ENCODE measurements at places on chromosomes 6 and 20.

DNA sequence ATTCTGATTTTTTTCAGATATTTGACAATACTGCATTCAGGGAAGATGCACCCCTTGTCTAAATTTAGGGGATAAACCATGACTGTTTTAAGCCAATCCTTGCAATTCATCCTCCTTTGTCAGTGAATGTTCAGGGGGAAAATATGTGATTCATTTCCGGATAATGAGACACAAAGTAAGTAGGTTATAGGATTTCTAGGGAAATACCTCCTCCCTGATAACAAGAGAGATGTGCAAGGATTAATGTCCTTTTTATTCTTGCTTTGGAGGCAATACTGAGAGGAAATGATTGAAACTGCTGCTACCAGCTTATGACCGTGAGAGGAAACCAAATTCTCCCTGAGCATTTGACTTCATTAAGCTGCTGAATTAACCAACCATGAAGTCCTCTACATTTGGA, 161.3 kb upstream of the EYA4 start:
- no peak for DNase-seq

DNA sequence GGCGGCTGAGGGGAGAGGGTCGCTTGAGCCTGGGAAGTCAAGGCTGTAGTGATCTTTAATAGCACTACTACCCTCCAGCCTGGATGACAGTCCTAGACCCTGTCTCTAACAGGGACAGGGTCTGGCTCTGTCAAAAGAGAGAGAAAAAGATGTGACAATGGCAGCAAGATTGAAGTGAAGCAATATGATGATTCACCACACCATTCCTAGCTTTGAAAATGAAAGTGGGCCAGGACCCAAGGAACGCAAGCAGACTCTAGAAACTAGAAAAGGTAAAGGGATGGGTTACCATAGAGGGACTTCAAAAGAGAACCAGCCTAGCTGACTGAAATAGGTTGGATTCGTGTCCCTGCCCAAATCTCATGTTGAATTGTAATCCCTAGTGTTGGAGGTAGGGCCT, 426.9 kb downstream of the HTR1B start:
- DNase-seq: no peak

DNA sequence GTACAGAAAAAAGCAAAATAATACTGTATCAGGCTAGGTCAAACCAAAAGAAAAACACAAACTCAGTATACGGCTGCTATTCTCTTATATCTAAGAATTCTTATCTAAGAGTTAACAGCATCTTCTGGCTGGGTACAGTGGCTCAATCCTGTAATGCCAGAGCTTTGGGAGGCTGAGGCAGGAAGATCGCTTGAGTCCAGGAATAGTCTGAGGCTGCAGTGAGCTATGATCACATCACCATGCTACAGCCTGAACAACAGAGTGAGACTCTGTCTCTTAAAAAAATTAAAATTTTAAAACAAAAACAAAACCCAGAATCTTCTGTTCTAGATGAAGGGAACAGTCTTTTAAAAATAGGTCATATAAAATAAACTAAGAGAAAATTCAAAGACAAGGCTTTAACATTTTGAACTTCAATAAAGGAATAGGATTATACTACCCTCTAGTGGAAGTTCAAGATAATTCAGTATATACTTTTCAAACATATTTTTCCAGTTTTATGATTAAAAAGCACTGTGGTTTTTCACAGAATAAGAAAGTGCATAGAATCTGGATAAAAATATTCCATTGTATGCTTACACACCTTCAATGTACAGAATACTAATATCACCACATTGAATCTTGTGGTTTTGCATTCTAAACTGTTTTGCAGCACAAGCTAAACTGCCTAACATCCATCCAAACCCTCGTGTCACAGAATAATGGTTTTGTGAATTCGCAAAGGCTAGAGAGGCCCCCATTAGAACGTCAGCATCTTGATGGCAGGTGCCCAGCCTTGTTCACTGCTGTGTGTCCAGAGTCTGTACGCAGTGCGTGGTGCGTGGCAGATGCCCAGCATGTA, 39.3 kb downstream of the DTNBP1 start:
- DNase-seq: no peak

- no peak for DNase-seq
These were observed 14.3 kb downstream of the GRM4 start for GRCh38 chr6:34131326-34132290.

DNA sequence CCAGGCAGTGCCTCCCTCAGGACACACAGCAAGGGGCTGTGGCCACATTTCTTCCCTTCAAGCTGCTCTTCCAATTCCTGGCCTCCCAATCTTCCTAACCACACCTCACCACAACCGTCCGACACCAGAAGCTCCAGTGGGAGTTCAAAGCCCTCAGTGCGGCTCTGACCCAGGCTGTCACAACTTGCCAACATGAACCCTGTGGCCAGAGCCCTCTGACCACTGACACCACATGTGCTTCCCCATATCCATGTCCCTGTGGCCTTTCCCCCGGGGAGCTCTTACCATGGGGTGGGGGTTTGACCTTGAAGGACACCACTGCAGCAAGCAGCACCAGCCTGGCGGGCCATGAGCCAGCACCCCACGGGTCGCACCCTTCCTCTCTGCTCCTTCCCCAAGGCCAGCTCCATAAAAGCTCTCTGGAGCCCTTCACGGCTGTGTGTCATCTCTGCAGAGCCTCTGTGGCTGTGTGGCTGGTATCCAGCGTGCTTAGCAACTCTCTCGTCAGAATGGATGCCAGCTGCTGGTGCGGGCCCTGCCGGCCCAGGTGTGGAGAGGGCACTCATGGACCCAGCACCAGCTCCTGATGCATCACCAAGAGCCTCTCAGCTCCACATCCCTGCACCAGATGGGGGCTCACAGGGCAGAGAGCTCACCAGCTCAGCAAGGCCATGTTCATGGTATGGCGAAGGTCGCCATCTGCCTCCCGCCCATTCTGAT, 106.1 kb downstream of the PSMB1 start:
- no peak for DNase-seq

DNA sequence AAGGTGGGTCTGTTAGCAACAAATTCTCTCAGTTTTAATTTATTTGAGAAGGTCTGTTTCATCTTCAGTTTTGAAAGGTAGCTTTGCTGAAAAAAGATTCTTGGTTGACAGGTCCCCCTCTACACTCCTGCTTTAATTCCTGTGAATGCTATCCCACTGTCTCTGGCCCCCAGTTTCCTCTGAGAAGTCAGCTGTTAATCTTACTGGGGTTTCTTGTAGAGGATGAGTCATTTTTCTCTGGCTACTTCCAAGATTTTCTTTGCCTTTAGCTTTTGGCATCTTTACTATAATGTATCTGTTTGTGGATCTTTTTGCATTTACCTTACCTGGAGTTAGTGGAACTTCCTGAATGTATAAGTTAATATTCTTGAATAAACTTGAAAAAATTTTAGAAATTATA, 122.7 kb downstream of the MMS22L start:
- DNase-seq: no peak

DNA sequence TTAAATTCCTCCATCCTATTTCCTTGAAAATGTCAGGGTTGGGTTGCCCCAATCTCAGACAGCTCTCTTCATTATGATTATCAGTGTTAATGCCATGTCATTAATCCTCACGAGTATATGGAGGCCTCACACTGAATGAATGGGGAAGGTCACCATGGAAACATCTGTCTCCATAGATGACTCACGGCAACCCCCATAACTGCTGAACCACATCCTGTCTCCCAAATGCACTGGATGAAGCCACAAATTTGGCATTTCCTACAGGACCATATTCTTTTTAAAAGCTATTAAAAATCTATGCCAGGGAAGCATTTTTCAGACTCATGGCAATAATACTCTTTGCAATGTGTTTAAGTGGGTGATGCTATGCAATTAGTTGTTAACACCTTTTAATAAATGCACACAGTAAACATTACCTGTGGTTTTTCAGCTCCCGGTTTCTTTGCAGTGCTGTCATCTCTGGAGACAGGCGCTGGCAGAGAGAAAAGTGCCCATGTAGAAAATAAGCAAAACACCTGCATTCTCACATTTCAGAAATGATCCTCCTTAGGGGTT, 80.1 kb upstream of the PTPRK start:
- DNase-seq: peak; percentile 93

- DNase-seq: no peak
These were observed 73.2 kb upstream of the JAG1 start for GRCh38 chr20:10747019-10747418.

DNA sequence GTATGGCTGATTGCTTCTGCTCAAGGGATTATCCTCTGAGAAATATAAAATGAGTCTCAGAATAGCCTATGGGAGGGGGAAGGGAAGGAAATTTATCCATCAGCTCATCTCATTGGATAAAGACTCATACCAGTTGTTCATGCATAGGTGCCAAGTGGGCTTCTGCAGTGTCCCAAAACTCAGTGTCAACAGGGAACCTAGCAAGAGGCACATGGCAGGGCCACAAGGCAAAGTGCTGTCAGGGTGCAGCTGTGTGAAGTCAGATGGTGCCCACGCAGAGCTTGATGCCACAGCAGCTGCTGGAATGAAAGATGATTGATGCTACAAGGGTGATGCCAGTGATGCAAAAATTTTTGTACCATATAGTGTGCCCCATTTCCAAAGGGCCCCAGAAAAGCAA, 3.2 kb upstream of the CHD6 start:
- no peak for DNase-seq

DNA sequence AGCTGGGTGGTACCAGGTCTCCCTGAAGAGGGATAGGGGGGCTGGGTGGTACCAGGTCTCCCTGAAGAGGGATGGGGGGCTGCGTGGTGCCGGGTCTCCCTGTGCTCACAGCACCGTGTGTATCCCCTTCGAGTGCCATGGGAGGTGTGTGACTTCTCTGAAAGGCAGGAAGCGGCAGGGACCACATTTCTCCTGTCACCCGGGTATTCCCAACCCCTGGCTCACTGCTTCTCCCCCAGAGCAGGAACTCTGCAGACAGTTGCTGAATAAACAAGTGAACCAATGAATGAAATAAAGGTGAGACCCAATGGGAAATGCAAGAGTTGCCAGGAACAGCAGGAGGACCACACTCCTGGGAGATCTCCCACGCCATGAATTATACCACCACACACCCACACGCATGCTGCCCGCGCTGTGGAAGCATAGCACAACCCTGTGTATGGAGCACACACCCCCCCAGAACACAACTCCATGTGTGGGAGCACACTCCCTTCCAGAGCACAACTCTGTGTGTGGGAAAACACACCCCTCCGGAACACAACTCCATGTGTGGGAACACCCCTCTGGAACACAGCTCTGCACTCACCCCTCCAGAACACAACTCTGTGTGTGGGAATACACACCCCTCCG, 50.7 kb downstream of the RNASET2 start:
- DNase-seq: no peak

GRCh38 chr6:108995296-108995695, 99.3 kb downstream of the SESN1 start:
- DNase-seq: no peak

DNA sequence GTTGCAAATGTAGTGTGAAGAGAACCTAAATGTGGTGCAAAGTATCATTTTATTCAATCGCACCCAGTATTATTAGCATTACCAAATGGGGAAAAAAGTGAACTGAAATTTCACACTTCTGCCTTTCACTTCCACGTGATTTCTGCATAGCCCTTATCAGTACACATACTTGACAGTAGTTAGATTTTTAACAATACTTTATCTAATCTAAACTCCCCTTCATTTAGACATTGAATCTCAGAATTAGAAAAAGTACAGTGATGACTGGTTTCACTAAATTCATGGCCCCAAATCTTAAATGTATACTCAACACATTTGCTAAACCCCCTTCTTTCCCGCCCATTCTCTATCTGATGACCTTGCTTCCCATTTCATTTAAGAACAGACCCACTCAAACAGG, 14.3 kb downstream of the STX7 start:
- DNase-seq: no peak

- peak; percentile 47 for DNase-seq
These were observed 8.5 kb downstream of the IYD start for GRCh38 chr6:150377211-150377781.

DNA sequence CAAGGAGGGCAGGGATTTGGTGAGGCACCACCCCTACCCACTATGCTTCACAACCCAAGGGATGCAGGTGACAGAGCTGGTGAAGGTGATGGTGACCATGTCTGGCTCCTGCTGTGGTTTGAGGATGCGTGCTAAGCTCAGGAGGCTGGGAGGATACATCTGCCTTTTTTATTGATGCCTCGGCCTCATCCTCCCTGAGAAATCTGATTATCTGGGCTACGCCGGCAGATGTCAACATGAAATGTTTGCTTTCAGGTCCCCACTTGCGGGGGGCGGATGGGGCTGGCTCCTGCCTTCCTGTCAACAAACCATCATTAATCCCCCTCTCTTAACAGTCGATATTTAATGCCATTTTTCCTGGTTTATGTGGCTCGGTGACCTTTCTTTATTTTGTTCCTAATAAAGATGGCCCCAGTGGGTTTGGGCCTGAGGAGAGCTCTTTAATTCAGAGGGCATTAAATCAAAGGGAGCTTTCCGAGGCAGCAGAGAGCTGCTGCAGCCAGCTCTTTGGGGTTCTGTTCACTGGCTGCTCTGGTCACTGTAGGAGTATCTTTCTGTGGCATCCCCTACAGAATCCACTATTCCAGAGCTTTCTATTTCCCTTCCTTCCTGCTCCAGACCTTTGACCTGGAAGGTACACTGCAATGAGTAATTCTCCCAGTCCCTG, 33.5 kb upstream of the LRFN2 start:
- no peak for DNase-seq

DNA sequence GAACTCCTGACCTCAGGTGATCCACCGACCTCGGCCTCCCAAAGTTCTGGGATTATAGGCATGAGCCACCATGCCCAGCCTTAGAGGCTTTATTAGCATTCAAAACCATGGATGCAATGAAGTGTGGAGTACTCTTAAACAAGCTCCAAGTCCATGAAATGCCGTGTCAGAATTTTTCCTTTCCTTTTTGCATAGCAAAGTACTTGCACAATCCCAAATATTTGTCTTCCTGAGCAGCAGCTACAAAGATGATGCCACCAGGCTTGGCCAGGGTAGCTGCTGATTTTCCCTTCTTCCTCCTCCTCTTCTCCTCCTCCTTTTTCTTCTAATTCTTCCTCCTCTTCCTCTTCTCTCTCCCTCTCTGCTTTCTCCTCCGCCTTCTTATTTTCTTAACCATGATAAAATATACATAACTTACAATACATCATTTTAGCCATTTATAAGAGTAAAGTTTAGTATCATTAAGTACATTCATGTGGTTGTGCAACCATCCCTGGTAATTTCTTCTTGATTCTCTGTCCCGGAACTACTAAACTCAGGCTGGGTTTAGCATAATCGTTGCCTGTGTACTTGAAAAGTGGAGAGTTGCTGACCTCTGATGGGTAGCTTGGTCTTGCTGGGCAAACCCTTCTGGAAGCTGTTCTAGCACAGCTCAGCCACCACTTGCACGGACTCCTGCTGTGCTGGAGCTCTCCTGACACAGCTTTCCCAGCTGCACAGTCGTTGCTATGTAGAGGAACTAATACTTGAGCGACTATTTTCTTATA, 20.3 kb downstream of the MUCL3 start:
- DNase-seq: peak; percentile 17

GRCh38 chr20:38248133-38248532, 12.4 kb downstream of the KIAA1755 start:
- DNase-seq: no peak

GRCh38 chr6:158633127-158633526, 11.4 kb downstream of the DYNLT1 start:
- no peak for DNase-seq

DNA sequence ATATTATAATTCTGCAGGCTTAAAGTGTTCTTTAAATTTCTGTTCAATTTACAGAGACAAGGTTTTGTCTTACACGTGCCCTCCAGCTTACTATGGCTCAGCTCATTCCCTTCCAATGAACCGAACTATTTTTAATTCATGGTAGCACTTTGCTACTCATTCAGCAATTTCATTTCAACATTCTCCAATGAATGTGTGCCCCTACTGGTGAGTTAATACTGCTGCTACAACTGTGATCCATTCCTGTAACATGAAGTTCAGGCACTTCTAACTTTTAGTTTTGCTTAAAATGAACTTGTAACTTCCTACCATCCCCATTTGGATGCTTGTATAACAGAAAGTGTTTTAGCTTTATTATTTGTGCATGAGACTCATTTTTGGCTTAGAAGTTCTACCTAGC, 99.7 kb downstream of the F13A1 start:
- DNase-seq: no peak
